ENCODE measurements at places on chromosomes 2 and 18.
A peak's percentile ranks its signal among the peaks of the same experiment; 100 is the strongest.

- DNase-seq, result no peak
These were observed 43.2 kb upstream of the ORC2 start for GRCh38 chr2:201006704-201007103.

GRCh38 chr2:65710779-65711295, 278.4 kb upstream of the SPRED2 start:
- DNase-seq, result peak; percentile 39

GRCh38 chr2:97747285-97747684, 33.9 kb downstream of the ZAP70 start:
- DNase-seq, result no peak

GRCh38 chr2:218867900-218868299, 8.3 kb downstream of the WNT6 start:
- DNase-seq, result no peak

DNA sequence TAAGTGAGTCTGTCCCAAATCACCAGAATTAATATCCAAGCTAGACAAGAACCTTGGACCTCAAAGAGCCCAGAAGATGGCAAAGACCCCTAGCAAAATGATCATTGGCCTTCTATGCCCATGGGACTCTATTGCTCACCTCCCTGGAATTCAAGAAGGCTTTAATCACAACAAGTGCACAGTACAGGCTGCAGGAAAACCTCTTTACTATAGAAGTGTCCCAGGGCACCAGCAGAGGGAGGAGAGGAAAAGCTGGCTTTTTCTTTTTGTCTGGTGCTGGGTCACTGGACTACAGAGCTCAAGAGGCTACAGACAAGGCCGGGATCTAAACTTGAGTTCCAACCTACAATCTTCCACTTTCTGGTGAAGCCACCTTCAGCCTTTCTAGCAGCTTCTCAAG, 88.3 kb upstream of the PPP1CB start:
- no peak for DNase-seq

- DNase-seq, result no peak
These were observed 182.1 kb upstream of the SALL3 start for GRCh38 chr18:78797499-78797898.

- DNase-seq, result no peak
These were observed 12.8 kb downstream of the TANK start for GRCh38 chr2:161172901-161173540.

GRCh38 chr2:140711867-140712266, 1418.9 kb downstream of the LRP1B start:
- DNase-seq, result no peak

GRCh38 chr2:46876741-46877384, 38.7 kb downstream of the MCFD2 start:
- peak; percentile 40 for DNase-seq

DNA sequence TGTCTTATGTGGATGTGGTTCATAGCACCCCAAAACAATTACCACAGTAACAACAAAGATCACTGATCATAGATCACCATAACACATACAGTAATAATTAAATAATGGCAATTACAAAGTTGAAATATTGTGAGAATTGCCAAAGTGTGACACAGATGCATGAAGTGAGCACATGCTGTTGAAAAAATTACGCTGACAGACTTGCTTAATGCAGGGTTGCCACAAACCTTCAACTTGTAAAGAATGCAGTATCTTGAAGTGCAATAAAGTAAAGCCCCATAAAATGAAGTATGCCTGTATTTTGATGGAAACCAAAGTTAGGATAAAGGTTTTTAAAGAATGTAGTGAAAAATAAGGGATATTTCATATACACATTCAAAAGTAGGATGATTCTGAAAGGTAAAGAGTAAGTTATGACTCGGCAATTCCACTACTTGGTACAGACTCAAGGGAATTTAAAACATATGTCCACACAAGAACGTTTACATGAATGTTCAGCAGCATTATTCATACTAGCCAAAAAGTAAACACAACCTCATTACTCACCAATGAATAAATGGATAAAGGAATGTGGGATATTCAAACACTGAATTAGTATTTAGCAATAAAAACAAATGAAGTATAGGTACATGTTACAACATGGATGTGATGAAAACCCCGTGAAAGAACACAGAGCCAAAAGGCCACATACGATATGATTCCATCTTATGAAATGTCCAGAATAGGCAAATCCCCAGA, 61.6 kb downstream of the SCN9A start:
- DNase-seq, result no peak

DNA sequence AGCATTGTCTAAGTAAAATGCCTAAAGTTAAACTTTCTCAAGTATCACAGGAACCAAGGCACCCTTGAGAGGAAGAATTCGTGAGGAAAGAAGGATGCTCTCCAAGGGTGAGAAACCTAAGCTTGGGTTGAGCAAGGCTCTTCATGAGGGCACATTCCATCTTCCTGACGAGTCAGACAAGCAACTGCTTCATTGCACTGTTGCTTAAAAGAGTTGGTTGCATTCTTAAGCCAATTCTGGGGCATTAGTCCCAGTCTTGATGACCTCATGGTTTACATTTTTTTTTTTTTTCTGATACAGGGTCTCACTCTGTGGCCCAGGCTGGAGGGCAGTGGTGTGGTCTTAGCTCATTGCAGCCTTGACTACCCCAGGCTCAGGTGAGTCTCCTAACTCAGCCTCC, 237.5 kb downstream of the ACTR3 start:
- DNase-seq, result no peak

DNA sequence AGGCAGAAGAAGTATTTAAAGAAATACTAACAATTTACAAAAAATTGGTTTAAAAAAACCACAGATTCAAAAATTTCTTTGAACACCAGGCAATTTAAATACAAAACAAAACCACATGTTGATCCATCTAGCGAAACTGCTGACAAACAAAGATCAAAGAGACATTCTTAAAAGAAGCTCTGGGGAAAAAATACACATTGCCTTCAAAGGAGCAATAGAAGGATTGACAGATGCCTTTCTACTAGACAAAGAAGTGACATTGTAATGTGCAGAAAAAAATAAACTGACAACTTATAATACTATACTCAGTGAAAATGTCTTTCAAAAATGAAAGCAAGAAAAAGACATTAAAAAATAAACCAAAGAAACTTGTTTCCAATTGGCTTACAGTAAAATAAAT, 12.6 kb upstream of the EIF2AK3 start:
- DNase-seq, result no peak

- DNase-seq, result no peak
These were observed 56.4 kb downstream of the MAP4K3 start for GRCh38 chr2:39380525-39381150.

GRCh38 chr2:31258351-31258750, 24.4 kb downstream of the EHD3 start:
- DNase-seq, result no peak

DNA sequence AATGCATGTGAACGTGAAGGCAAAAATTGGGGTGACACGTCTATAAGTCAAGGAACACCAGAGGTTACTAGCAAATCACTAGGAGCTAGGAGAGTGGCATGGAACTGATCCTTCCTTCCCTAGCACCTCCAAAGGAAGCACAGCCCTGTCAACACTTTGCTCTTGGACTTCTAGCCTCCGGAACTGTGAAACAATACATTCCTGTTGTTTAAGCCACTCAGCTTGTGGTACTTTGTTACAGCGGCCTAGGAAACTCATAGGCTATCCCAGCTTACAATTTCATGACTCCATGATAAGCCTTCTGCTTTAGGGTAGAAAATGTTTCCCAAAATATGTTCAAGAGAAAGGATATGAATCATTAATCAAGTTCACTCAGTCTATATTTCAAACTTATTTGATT, 798.1 kb downstream of the DCDC2C start:
- no peak for DNase-seq

DNA sequence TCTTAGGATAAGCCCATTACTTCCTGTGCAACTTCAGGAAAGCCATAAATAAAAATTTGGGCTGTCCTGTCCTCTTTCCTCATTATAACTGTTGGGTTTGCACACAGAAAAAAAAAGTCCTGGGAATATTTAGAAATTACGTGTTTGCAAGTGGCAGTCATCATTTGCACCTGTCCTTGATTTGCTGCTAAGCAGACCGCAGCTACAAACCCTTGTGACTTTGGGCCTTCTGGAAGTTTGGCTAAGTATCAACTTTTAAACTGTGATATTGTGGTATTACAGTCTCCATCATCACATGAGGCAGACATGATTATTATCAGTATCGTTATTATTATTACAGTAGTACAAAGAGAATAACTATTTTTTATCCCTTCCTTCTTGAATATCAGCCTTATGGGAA, 260.7 kb upstream of the SESTD1 start:
- no peak for DNase-seq

GRCh38 chr18:48892146-48892855, 58.5 kb downstream of the SMAD7 start:
- no peak for DNase-seq

DNA sequence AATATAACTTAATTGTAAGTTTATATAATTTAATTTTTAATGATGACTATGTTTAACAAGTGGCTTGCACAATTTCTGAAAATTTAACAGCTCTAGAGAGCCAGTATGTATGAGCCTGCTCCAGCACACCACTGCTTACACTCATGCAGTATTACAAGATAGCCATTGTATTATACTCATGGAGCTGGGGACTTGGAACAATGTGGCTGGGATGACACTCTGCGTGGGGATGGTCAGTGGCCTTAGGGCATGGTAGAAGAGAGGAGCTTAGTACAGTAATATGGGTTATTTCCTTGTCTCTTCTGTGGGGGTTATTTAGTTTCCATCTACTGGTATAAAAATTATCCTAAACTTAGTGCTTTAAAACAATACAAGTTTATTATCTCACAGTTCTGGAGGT, 105.1 kb upstream of the STON1 start:
- DNase-seq, result no peak

DNA sequence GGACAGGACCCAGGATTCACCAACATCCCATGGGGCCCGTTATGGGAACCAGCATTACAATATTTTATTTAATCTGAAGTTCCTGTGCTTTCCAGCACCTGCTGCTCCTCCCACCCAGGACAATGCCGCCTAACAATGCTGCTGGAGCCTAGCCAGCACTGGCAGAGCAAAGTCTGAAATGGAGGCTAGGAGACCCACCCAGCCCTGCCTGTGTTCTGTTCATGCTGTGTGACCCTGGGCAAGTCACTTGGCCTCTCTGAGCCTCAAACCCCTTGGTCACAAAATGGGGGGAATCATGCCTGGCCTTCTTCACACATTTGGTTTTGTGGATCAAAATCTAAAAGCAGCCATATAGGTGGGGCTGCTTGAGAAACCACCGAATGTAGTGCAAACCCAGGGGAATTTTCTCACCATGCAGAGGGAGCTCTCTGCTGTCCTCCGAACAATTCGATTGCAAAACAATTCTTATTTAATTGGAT, 38.5 kb upstream of the ODC1 start:
- peak; percentile 13 for DNase-seq

- DNase-seq, result no peak
These were observed 439.8 kb upstream of the LYPD1 start for GRCh38 chr2:133109772-133110171.

DNA sequence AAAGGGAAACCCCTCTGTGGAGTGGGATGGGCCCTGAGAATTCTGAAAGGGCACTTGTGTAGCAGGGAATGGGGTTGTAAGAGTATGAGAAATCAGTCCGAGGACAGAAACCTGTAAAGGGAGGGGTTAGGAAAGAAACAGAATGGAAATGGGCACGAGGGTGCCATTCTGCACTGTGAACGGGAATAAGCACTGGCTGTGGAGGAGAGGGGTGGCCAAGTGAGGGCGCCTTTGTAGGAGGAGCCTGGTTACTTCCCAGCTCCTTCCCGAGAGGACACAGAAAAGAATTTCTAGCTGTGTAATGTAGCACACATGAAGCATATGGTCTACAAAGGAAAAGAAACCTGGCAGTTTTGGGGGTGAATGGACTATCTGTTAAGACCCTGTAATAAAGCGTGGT, 53.4 kb downstream of the POLR1A start:
- DNase-seq, result no peak

DNA sequence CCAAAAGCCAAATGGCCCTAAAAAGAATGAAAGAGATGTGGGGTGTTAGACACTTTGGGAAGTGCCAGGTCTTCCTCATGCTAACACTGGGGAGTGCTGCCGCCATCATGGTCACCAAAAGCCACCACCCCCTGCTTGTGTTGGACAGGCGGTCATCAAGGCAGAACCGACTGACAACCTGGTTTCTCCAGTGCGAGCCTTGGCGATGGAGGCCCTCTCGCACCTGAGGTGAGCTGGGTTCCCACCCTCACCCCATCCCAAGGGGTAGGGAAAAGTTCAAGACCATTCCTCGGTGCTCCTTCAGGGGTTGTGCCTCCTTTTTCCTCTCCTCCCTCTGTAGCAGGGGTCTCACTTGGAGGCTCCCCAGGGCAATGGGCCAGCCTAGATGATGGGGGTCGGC, 33.6 kb downstream of the MROH2A start:
- no peak for DNase-seq

DNA sequence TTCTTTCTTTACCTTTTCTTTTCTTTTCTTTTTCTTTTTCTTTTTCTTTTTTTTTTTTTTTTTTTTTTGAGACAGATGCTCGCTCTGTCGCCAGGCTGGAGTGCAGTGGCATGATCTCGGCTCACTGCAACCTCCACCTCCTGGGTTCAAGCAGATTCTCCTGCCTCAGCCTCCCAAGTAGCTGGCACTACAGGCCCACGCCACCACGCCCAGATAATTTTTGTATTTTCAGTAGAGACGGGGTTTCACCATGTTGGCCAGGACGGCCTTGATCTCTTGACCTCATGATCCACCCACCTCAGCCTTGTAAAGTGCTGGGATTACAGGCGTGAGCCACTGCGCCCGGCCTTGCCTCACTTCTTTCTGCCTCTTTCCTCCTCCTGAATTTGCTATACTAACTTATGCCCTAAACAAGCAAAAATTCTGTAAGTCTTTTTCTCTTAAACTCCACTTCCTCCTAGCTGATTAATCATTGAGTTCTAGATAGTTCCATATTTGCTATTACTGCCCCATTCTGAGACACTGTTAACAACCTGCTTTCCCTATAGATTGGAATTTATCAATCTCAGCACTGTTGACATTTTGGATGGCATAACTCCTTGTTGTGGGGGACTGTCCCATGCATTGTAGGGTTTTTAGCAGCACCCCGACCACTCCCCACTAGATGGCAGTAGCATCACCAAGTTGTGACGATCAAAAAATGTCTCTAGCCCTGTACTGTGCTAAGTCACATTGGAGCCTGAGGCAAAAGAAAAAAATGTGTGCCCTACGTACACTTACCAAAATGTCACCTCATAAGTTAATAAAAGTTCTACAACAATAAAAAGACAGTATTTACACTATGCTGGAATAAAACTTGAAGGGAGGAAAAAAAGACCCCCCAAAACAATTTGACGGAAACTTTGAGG, 16.4 kb upstream of the THADA start:
- DNase-seq, result peak; percentile 73

- DNase-seq, result no peak
These were observed 1.2 kb downstream of the CPO start for GRCh38 chr2:206940546-206940945.

DNA sequence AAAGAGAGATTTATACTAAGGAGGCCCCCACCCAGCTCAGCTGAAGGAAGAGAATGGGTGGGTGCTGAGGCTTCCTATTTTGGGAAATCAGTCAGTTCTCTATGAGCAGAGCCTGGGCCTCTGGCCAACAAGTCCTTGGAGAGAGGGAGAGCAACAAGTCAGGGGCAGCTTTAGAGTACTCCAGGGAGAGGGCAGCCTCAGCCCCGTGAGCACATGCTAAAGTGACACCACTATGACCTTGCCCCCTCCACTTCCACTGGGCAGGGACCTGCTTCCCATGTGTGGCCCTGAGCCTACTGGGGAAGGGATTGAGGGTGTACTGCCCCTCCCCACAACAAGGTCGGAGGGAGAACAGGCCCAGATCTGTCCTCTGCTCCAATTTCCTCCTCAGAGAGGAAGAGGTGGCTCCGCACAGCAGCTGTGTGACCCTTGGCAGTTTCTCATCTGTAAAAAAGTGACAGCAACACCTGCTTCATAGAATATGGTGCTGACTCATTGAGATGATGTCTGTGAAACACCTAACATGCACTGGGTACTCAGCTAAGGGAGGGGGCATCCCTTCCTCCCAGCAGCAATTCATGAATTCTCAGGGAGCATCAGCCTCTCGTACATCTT, 72.9 kb downstream of the CLHC1 start:
- no peak for DNase-seq

All from D341Med (cell line).